ENCODE measurements at places on chromosomes 16 and 17. TPM values are rescaled to one million over a fixed set of nuclear protein-coding genes. Genes with fewer than 3 reads are reported as not detected.

Gene LIMD2
- total RNA-seq: 3.7 TPM

Gene TEDC2
- 2.6 TPM for total RNA-seq

Gene SOST
- total RNA-seq: not detected

Gene TBX21
- total RNA-seq: not detected

Gene SDR42E2
- not detected for total RNA-seq

Gene CTF1
- total RNA-seq: 0.52 TPM

Gene HSDL1
- total RNA-seq: 17.2 TPM

Gene KRT16
- 0.52 TPM for total RNA-seq

Gene RHBDL3
- total RNA-seq: 1.0 TPM

Gene SGCA
- total RNA-seq: 158 TPM

Gene TMEM235
- not detected for total RNA-seq

Gene CD300LG
- total RNA-seq: 1.6 TPM

Gene ELAC2
- 37.1 TPM for total RNA-seq

Gene GPR142
- total RNA-seq: not detected

Gene GAST
- not detected for total RNA-seq

Gene CIBAR2
- not detected for total RNA-seq

Gene TMEM95
- total RNA-seq: not detected

Gene C1QTNF8
- not detected for total RNA-seq

Gene SUPT6H
- total RNA-seq: 36.5 TPM

Gene TMEM114
- total RNA-seq: not detected

Gene TLCD3B
- 0.52 TPM for total RNA-seq

Gene PRKCB
- 1.0 TPM for total RNA-seq

All from skeletal muscle tissue (tissue), 5 donors.